ENCODE measurements at places on chromosomes 6 and 20. TPM values are rescaled to one million over a fixed set of nuclear protein-coding genes. Genes with fewer than 3 reads are reported as not detected.

Gene F13A1
- not detected for total RNA-seq

Gene BMP5
- total RNA-seq, result 1.6 TPM

Gene GINS1
- 49.5 TPM for total RNA-seq

Gene MTFR2
- total RNA-seq, result 4.6 TPM

Gene GPSM3
- 16.2 TPM for total RNA-seq

Gene SYCP2L
- not detected for total RNA-seq

Gene GCNT2
- total RNA-seq, result 27.3 TPM

GRCh38 chr6:98747273-98747672 lies 87.1 kb upstream of the POU3F2 start:
- H3K4me1 ChIP-seq, result no peaks in the 10 kb centered on the region
- no peak overlapping the region for H3K4me3 ChIP-seq
- H3K27ac ChIP-seq, result no peak overlapping the region
- DNase-seq, result no peak
- H3K36me3 ChIP-seq, result no peaks in the 10 kb centered on the region

DNA sequence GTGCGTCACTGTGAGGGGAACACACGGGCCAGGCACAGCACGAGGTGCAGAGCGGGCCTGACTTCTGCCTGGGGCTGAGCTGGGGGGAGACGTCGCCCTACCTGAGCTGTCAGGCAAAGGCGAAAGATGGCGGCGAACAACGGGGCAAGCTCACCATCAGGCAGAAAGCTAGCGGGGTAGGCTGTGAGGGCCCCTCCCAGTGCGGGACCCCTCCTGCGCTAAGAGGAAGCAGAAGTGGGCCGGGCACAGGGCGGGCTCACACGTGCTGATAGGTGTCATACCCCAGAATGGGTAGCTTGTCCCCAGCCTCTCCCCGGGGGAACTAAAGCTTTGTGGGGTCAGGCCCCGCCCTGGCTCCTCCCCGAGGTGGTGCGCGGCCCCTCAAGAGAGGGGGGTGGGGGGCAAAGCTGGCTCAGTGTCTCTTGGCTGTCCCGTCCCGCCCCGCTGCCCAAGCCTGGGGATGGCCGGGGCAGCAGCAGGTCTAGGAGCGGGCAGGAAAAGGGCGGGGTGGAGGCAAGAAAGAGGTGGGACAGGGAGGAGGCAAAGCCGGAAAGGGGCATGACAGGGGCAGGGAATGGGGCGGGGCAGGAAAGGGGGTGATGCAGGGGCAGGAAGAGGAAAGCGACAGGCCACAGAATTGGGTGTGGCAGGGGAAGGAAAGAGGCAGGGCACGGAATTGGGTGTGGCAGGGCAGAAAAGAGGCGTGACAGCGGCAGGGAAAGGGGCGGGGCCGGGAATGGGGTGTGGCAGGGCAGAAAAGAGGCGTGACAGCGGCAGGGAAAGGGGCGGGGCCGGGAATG lies 14.7 kb downstream of the UCKL1 start:
- no peak overlapping the region for H3K4me3 ChIP-seq
- peaks cover 74% of the 10 kb centered on the region for H3K36me3 ChIP-seq
- no peak for DNase-seq
- H3K27me3 ChIP-seq, result no peaks in the 10 kb centered on the region

DNA sequence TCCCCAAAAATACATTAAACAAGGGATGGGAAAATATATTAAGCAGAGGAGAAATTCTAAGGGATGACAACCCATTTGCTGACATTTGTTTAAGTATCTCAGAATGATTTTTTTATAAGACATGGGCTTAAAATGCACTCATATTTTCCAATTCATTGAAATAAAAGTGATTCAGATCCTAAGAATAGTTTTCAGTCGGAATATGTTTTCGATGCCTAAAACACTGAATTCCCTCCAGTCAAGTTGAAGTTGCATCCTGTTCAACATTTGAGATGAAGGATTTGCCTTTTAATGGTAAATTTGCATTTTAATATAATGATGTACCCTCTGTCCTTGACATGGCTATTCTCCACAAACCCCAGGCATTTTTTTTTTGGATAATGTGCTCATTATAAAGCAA lies 79.3 kb downstream of the PTCHD4 start:
- H3K4me3 ChIP-seq, result no peak overlapping the region
- H3K27me3 ChIP-seq, result no peaks in the 10 kb centered on the region
- no peak for DNase-seq
- no peak overlapping the region for H3K27ac ChIP-seq
- no peaks in the 10 kb centered on the region for H3K36me3 ChIP-seq

DNA sequence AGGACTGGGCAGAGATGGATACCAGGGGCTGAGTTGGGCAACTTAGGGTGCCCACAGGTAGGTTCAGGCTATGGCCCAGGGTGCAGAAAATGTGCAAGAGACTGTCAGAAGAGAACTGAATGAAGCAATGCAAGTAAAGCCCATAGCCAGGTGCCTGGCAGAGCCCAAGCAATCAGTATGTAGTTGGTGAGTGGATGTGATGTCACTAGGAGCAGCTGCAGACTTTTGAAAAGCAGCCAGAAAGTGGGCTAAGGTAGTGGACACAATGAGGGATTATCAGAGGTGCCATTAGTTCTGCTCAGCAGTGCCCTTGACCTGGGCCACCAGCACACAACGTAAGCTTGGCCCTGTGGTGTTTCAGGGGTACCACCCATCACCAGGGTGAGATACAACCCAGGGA lies 135.3 kb downstream of the SOBP start:
- H3K27ac ChIP-seq, result no peak overlapping the region
- H3K4me3 ChIP-seq, result no peak overlapping the region
- H3K27me3 ChIP-seq, result no peaks in the 10 kb centered on the region
- DNase-seq, result no peak
- no peaks in the 10 kb centered on the region for H3K36me3 ChIP-seq

- no peaks in the 10 kb centered on the region for H3K36me3 ChIP-seq
- H3K27me3 ChIP-seq, result no peaks in the 10 kb centered on the region
- H3K27ac ChIP-seq, result no peak overlapping the region
- no peaks in the 10 kb centered on the region for H3K4me1 ChIP-seq
These were observed 15.2 kb upstream of the TAAR5 start for GRCh38 chr6:132604635-132605152.

DNA sequence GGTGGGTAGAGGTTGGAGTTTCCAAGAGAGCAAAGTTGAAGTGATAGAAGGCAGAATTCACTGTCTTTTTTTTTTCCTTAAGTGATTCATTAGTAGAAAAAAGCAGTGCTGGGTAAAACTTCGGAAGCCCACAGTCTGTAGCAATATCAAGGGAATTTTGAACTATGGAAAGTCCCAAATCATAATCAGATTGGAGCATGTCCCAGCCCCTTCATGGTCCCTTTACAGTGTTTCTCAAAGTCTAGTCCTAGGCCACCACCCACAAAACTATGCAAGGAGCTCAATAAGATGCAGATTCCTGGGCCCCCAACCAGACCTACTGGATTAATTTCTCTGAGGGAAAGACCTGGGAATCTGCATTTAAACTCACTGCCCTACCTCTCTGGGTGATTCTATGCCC lies 22.6 kb downstream of the NEDD9 start:
- no peak overlapping the region for H3K27ac ChIP-seq
- H3K4me1 ChIP-seq, result peaks cover 35% of the 10 kb centered on the region
- peaks cover 81% of the 10 kb centered on the region for H3K36me3 ChIP-seq
- H3K27me3 ChIP-seq, result no peaks in the 10 kb centered on the region
- H3K4me3 ChIP-seq, result no peak overlapping the region
- DNase-seq, result no peak

DNA sequence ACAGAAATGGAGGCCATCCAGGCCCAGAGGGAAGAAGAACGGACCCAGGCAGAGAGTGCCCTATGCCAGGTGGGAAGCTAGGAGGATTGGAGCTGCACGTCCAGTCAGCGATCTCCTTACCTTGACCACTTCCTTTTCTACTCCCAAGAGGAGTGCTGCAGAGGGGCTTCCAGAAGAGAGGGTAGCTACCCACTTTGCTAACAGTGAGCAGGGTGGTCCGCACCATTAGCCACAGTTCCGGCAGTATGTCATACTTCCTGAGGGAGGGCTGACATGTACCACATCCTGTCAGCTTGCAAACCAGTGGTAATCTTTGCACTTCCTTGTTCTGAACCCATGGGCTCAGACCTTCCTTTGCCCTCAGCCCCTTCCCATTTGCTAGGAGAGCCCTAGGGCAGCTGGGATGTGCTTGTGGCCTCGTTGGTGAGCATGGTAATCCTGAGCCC lies 35.4 kb downstream of the CEP250 start:
- DNase-seq, result no peak
- no peak overlapping the region for H3K27ac ChIP-seq
- H3K36me3 ChIP-seq, result peaks cover 46% of the 10 kb centered on the region
- H3K4me1 ChIP-seq, result no peaks in the 10 kb centered on the region
- H3K4me3 ChIP-seq, result no peak overlapping the region

DNA sequence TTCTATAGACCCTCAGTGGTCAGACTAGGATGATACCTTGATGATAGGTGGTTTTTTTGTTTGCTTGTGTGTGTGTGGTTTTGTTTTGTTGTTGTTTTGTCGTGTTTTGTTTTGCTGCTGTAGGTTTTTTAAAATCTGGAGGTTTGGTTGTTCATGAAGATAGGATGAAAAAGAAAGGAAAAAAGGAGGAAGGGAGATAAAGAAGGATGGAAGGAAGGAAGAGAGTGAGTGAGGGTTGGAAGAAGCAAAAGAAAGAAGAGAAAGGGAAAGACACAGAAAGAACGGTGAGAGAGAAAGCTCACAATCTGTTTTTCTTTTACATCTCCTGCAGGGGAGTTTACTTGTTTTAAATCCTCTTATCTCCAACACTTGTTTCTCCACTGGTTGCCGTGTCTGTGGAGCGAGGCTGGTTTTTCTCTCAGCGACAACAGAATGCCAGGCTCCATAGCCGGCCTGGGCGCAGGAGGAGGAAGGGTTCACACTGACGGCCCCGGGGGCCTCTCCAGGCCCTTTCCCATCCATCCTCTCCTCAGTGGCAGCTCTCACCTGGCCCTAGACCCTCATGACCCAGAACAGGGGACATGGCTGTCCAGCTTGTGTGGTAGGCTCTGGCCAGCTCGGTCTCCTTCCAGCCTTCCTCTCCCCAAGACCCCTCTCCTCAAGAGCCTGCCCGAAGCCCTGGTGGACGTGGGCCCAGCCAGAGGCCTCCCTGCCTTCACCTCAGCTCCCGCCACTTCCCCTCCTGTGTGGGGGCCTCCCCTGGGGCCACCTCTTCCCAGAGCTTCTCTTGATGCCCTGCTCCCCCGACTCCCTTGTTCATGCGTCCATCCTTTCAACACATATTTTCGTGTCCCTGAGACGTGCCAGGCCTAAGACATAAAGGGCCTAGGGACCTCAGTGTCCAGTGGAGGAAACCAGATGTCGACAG lies 168.4 kb downstream of the VEGFA start:
- no peaks in the 10 kb centered on the region for H3K36me3 ChIP-seq
- no peak overlapping the region for H3K27ac ChIP-seq
- peaks cover 34% of the 10 kb centered on the region for H3K4me1 ChIP-seq

DNA sequence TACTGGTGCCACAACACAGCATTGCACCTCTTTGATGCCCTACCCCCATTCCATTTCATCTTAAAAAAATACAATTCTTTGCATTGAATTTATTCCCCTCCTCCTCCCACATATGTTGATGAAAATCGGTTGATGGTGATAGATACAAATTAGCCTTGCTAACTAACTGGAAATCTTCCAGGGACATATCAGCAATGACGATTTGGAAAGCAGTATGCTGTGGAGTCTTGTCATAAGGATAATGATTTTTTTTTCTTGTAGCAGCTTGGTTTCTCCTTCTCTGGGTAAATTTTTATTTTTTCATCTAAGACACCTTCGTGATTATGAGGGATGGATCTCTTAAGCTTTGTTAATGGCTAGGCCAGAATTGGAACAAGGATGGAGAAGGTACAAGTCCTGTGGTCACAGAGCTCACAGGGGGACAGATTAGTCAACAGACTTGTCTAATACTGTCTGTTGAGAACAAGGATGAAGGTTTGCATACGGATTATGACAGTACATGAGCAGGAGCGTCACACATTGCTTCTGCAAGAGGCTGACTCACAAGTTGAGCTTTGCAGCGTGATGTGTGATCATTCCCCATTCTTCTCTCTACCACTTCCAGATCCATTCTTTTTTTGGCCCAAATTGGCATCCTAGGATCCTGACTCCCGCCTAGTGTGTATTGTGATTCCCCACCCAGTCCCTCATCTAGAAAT lies 233.1 kb upstream of the FERMT1 start:
- DNase-seq, result no peak
- no peaks in the 10 kb centered on the region for H3K4me1 ChIP-seq
- no peak overlapping the region for H3K4me3 ChIP-seq
- no peak overlapping the region for H3K27ac ChIP-seq
- no peaks in the 10 kb centered on the region for H3K27me3 ChIP-seq

- peaks cover 25% of the 10 kb centered on the region for H3K4me1 ChIP-seq
- peaks cover 34% of the 10 kb centered on the region for H3K36me3 ChIP-seq
- no peaks in the 10 kb centered on the region for H3K27me3 ChIP-seq
- no peak overlapping the region for H3K4me3 ChIP-seq
- peak; percentile 30 for DNase-seq
These were observed 44.2 kb downstream of the PLCG1 start for GRCh38 chr20:41181567-41181966.

DNA sequence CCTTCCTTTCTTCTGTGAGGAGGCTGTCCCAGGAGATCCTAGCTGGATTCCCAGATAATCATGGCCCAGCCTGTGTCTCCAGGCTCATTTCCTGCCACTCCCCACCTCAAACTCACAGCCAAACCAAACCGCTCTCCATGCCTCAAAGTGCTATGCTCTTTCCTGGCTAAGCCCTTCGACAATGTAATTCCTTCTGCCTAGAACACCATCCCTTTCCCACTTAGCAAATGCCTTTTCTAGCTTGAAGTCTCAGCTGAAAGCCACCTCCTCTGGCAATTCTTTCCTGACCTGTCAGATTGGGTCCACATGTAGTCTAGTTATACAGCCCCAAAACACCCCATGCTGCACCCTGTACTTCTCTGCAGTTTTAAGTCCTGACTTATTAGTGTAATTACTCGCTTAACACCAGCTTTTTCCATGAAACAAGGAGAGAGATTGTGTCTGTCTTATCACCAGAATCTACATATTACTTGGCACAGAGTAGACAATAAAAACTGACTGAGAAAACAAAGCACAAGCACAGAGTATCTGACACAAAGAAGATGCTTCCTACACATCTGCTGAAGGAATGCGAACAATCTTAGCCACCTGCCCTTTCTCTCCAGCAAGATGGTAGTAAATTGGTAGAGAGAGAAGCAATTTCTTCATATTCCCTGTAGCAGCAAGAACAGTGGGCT lies 5.4 kb downstream of the TRIM26 start:
- no peak for DNase-seq
- peaks cover 30% of the 10 kb centered on the region for H3K4me1 ChIP-seq
- no peaks in the 10 kb centered on the region for H3K27me3 ChIP-seq
- H3K27ac ChIP-seq, result no peak overlapping the region
- peaks cover 42% of the 10 kb centered on the region for H3K36me3 ChIP-seq

DNA sequence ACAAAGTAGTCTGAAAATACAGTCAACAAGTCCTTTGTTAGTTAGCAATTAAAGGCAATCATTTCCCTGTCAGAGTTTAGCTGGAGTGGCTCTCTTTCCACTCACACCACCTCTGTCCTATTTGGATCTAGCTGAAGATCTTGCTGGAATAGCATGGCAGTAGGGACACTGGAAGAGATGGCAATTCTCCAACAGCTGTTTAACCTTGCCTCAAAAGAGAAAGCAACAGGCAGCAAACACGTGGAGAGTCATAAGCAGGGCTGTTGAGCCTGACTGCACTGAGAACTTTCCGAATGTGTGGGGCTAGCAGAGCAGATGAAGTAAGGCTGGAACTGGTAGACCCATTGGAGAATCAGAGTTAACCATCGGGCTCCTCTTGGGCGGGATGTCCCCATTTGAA lies 38.0 kb upstream of the PRSS35 start:
- H3K4me1 ChIP-seq, result no peaks in the 10 kb centered on the region
- H3K27ac ChIP-seq, result no peak overlapping the region
- H3K36me3 ChIP-seq, result no peaks in the 10 kb centered on the region
- H3K4me3 ChIP-seq, result no peak overlapping the region
- DNase-seq, result no peak

GRCh38 chr6:77474286-77474956 lies 11.1 kb upstream of the HTR1B start:
- no peaks in the 10 kb centered on the region for H3K36me3 ChIP-seq
- H3K27me3 ChIP-seq, result no peaks in the 10 kb centered on the region
- no peak overlapping the region for H3K27ac ChIP-seq
- DNase-seq, result no peak
- H3K4me1 ChIP-seq, result no peaks in the 10 kb centered on the region
- H3K4me3 ChIP-seq, result peak overlapping the region; percentile 18
